Endodermal cell (in vitro differentiated cells): ENCODE measurements at places on chromosomes 6 and 20.

- DNase-seq = no peak
Measured at GRCh38 chr6:25142506-25142905, 136.7 kb upstream of the CARMIL1 start.

- DNase-seq = no peak
Measured at GRCh38 chr6:42962502-42963178, 2.1 kb downstream of the GNMT start.

- DNase-seq = no peak
Measured at GRCh38 chr6:74891349-74891831, 314.5 kb downstream of the COL12A1 start.

GRCh38 chr6:164911151-164911550 is 398.3 kb downstream of the C6orf118 start:
- DNase-seq = no peak

DNA sequence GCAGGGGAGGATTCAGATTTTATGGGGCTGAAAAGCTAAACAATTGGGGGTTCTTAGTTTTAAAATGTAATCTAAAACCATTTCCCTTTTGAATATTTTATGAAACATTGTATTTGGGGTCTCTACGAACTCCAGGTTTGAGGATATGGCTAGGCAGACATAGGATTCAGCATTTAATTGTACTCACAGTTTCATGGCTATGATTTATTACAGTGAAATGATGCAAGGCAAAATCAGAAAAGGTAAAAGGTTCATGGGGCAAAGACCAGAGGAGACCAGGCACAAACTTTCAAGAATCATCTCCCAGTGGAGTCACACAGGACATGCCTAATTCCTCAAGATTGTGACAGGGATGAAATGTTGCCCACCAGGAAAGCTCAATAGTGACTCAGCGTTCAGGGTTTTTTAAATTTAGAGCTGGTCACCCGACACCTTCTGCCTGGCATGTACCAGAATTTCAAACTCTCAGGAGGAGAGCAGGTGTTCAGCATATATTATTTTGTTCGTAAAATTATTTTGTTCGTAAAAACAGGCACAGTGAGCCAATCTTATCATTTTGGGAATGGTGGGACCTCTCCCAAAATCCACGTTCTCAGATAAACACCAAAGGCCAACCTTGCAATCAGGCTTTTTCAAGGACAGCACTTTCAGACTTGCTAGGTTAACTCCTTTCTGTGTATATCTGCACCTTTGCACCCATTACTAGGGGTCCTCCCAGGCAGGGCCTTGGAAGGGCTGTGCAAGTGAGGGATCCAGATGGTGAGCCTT is 270.3 kb downstream of the NKAIN2 start:
- DNase-seq = no peak

GRCh38 chr6:158018041-158018771 is 36.5 kb downstream of the SYNJ2 start:
- no peak for DNase-seq

DNA sequence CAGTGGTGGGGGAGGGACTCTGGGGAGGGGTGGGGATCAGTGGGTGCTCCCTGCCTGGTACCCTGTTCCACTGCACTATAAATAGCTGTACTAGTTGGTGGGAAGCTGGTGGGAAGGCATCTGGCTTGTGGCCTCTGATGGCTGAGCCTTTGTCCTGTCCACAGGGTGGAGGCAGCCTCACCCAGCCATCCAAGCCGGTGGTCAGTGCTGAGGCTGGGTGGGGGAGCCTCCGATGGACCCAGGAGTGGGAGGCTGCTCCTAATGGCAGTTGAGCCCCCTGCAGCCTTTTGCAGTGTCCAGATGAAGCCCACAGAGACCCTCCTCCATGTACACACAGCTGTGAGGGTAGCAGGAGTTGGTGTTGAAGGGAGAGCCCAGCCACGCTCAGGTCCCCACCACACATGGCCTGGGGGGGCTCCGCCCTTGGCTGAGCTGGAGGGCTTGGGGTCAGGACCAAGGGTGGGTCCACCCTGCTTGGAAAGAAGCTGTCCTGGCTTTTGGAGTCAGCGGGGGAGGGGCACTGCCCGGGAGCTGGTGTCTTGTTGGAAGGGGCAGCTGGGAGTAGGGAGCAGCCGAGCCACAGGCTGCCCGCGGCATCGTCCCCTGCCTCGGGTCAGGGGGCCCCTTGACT is 2.5 kb downstream of the PPDPF start:
- peak; percentile 37 for DNase-seq

GRCh38 chr6:163083141-163083540 is 331.4 kb upstream of the QKI start:
- DNase-seq = peak; percentile 62

DNA sequence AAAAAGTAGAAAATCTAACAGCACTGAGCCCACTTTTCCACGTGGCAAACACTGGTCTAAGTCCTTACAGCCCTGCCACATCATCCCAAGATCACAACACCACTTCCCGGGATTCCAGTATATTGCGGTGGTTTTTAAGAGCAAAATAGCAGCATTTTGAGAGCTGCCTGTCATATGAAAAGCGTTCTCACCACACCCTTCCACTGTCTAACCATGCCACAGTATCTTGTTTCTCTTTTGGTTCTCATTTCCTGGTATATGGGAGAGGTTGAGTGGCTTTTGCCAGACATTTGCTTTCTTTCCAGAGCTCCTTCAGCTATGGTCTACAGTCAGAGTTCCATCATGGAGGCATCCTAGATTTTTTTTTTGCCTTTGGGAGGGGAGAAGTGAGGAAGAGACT is 243.0 kb downstream of the TSHZ2 start:
- DNase-seq = no peak

DNA sequence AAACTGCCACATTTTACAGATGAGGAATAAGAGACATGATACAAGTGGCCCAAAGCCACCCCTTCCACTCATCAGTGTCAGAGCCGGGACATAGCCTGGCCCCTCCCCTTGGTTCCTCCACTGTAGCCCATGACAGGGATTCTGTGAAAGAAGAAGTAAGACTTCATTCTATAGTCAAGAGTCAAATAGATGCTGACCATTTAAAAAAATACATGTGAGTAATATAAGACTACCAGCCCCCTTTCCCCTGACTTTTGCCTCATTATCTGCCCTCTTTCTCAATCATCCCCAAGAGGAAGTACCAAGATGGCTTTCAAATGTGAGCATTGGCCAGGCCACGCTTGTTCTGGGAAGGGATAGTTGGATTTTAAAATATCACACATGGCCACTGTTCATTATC is 57.8 kb upstream of the TAB2 start:
- DNase-seq = no peak

GRCh38 chr6:15435468-15435867 is 189.6 kb downstream of the JARID2 start:
- no peak for DNase-seq

DNA sequence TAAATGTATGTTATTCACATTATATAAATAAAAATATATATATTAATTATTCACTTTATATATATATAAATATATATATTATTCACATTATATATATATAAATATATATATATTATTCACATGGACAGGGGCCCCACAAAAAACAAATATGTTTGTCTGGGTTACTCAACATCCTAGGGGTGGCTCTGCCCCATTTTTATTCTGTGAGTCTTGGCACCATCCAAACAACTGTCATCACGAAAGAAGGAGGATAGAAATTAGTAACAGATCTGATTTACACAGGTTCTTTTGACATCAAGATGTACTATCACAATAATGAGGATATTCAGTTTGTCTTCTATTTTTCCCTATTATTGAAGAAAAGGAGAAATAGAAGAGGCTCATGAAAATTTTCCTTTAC is 187.3 kb downstream of the GPX5 start:
- no peak for DNase-seq

- DNase-seq = no peak
Measured at GRCh38 chr6:5150551-5151075, 65.5 kb downstream of the PPP1R3G start.

GRCh38 chr6:56347526-56347925 is 100.1 kb upstream of the COL21A1 start:
- no peak for DNase-seq

- DNase-seq = no peak
Measured at GRCh38 chr6:154962753-154963152, 32.4 kb upstream of the TIAM2 start.

GRCh38 chr6:147603392-147604081 is 95.0 kb downstream of the SAMD5 start:
- no peak for DNase-seq

DNA sequence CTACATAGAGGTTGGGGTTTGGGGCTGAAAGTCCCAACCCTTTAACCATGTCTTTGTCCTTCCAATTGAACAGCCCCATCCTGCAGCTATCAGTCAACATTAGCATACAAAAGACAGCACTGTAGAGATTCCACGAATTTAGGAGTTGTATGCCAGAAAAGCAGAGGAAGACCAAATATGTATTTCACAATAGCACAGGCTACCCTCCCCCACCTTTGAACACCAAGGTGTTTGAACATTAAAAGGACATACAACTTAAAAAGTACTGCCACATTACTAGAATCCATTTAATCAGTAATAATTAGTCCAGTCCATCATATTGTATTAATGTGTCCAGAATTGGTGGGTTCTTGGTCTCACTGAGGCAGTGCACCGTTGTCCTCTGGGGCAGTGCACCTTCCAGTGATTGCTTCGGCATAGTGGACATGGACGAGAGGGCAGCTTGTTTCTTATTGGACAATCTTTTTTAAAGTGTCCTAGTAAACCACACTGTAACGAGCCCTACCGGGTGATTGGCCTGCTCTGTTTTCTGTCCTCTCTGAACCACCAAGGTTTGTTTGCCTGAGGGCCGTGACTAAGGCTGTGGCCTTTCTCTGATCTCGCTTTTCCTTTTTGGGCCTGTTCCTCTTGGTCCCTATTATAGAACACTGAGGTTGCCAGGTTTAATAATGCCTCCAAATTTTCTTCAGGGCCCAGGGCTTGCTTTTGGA is 36.4 kb downstream of the GSTA4 start:
- DNase-seq = no peak

GRCh38 chr6:37556881-37557644 is 57.4 kb upstream of the CCDC167 start:
- DNase-seq = no peak

DNA sequence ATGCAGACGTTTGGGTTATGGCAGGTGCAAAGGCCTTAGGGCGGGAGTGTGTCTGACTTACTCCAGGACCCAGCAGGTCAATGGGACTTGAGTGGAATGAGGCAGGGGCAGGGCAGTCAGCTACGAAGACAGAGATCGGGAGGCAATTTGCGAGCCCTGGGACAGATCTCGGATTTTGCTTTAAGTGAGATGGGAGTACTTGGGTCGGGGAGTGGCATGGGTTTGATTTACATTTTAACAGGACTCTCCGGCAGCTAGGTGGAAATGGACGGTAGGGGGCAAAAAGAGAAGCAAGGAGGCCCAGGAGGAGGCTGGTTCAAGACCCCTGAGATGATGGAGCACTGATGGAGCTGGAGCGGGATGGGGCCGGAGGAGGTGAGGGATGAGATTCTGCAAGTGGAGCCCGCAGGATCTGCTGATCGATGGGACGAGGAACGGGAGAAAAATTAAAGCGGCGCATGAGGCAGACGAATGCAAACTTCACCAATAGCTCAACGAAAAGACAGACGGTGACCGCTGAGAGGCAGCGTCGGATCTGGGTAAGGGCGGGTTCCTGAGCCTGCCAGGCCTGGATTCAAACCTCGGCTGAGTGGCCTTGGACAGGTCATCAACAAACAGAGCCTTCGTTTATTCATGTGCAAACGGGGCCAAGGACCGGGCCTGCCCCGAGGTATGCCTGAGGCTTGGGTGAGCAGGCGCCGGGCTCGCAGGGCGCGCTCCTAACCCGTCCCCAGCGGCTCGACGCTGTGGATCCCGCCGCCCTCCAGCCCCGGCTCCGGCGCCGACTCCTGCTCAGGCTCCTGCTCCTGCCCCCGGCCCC is 756 bp upstream of the RBCK1 start:
- peak; percentile 94 for DNase-seq

- DNase-seq = peak; percentile 95
Measured at GRCh38 chr6:53811082-53811481, 16.3 kb downstream of the LRRC1 start.

DNA sequence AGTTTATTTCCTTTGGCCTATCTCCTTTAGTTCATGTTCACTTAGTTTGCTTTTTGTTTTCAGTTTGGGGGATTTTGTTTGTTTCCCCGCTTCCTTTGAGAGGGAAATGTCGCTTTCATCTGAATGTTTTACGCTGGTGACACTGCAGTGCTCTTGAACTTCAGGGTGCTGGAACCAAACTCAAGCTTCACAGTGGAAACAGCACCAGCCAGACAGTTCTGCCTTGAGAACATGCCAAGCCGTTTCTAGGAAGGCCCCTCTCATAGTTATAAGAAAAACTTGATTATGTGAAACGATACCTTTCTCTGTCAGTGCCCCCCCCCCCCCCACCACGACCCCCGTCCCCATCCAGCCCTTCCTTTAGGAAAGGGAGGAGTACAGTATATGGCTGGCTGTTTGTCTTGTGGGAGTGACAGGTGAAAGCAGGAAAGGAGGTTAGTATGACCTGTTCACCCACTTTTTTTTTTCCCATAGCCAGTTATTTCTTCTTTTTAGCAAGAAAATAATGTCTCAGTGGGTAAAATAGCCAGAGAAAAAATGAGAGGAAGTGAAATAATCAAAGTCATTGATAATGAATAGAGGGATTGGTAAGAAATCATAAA is 130.1 kb downstream of the LRRC1 start:
- DNase-seq = no peak
